ENCODE measurements at places on chromosomes 6 and 20.

GRCh38 chr20:57941604-57942381 is 232.0 kb upstream of the PMEPA1 start:
- no peak for DNase-seq

DNA sequence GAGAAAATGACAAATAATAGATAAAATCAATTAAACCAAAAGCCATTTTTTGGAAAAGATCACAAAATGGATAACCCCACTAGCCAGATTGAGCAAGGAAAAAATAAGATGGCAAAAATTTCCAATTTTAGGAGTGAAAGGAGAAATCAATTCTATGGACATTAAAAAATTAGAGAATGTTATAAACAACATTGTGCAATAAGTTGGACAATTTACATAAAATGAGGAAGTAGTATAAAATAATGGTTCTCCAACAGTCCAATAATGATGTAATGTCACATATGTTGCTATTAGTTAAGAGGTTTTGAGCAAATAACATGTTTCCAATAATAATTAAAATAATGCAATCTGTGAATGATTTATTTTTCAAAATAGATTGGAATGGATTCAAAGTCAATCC is 3.1 kb upstream of the SNAP91 start:
- no peak for DNase-seq

GRCh38 chr6:163956571-163957407 is 542.3 kb downstream of the QKI start:
- DNase-seq, result peak; percentile 40

GRCh38 chr6:89122625-89123024 is 4.8 kb upstream of the SRSF12 start:
- no peak for DNase-seq

DNA sequence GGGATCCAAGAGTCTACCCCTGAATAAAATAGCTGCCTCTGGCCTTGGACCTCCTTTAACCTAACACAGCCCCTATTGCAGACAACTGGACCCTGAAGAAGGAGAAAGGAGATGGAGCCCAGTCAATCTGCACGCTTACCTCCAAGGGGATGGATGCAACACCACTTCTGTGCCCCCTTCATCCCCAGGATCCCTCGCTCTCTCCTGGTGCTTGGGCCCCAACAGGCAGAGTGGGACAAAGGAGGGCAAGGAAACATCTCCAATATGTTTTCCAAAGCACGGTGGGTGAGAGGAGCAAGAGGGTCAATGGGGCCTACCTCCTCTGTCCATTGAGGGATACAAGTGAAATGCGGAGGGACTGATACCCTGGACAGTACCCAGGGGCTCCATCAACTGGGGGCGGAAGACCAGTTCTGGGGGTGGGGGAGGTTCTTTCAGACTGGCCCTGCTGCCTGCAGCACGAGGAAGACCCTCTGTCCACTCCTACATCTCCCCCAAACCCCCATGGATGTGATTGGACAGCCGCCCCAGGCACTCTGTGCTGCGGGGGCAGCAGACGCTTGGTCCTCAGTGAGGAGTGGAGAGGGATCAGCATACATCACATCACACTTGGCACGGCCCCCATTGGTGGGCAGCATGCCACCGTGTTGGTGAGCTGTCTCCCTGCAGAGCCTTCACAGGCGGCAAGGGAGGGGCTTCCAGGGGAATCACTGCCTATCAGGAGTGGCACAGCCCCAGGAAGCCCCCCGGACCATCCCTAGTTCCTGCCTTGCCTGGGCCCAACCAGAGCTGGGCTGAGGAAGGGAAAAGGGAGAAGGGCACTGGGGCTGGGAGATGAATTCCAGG is 70.6 kb downstream of the MRPL14 start:
- DNase-seq, result no peak

DNA sequence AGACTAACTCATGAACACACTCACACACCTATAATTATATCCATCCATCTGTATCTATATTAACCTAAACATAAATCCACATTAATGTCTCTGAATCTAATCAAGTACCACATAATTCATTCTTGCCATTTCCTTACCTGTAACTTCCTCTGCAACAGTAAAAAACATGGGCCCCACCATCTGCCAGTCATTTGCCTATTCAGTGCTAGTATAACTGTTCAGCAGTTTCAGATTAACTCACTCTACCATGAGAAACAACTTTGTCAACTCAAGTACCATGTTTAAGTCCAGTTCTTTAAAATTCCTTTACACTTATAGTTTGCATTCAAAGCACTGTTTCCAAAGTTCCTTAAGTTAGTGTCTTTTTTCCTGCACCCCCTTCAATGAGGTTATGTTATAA is 68.8 kb downstream of the LAMP5 start:
- no peak for DNase-seq

All from stimulated activated CD8-positive, alpha-beta memory T cell treated with anti-CD3 and anti-CD28 coated beads, Interleukin-4, amount 100 ng/mL, for 1 hour (primary cell).